ENCODE measurements at places on chromosomes 11 and 22. TPM values are rescaled to one million over a fixed set of nuclear protein-coding genes. Genes with fewer than 3 reads are reported as not detected.

Gene MS4A14
- total RNA-seq: 3.6 TPM

Gene TRAF6
- total RNA-seq: 13.4 TPM

- DNase-seq: no peak
Observed at GRCh38 chr22:46763051-46763705, 728 bp downstream of the TBC1D22A start.

DNA sequence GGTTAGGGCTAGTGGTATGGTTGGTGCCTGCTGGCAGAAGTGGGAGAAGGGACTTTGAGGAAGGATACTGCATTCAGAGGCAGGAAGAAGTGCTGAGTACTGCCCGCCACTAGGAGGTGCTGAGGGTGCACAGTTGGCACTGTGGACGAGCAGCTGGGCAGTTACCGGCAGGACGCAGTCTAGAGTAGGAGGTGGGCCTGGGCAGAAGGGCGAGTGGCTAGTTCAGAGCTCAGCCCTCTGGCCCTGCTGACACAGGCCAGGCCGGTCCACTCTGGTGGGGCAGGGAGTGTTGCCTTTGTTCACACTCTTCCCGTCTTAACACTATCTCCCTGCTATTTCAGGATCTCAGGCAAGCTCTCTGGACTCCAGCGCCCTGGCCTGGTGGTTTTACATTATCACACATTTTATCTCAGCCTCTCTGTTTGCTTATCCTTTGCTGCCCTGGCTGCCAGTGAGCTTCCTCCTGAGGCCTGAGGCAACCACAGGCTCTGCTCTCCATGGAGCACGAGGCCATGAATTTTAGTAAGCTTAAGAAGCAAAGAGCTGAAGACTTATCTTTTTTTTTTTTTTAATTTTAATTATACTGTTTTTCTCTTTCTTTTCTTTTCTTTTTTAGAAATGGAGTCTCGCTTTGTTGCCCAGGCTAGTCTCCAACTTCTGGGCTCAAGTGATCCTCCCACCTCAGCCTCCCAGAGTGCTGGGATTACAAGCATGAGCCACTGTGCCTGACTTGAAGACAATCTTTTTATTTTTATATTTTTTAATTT is 26.9 kb downstream of the SNAP29 start:
- DNase-seq: peak; percentile 90

DNA sequence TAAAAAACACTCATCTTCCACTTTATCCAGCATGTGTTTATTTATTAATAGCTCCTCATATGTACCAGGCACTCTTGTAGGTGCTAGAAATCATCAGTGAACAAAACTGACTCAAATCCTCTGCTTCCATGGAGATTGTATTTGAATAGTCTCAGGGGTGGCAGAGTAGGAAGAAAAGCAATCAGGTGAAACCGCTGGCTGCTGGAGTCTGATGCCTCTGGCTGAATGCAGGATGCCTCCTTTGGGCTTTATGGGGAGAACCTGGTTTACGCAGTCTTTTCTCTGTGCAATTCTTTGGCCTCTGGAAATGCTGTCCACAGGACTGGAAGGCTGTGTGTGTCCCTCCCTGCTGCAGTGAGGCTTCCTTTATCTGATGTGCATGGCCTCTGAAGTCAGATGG is 12.8 kb upstream of the OSBP2 start:
- no peak for DNase-seq

DNA sequence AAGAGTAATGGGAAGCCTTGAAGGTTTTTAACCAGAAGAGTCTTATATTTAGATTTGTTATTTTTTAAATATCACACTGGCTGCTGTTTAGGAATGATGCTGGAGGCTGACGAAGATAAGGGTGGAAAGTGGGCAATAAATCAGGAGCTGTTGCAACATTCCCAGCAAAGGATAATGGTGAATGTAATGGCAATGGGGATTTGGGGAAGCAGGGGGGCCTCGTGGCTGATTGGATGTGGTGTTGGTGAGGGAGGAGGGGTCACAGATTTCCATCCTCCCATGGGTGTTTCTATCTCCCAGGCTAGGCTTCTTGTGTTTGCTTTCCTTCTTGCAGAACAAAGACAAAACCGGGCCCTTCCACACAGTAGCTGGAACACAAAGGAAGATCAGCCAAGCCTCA is 80.8 kb downstream of the PIWIL4 start:
- no peak for DNase-seq

- no peak for DNase-seq
Observed at GRCh38 chr11:30481330-30481729, 104.8 kb downstream of the MPPED2 start.

- DNase-seq: no peak
Observed at GRCh38 chr11:638631-639331, 1.7 kb downstream of the DRD4 start.

GRCh38 chr11:76744186-76745043 is 38.7 kb upstream of the TSKU start:
- no peak for DNase-seq
